GOT3 (cell line): ENCODE measurements at places on chromosomes 5 and 9.

GRCh38 chr9:113808391-113809358 is 67.4 kb upstream of the ZNF618 start:
- DNase-seq = no peak

GRCh38 chr9:111752455-111752854 is 42.3 kb downstream of the SHOC1 start:
- DNase-seq = no peak

DNA sequence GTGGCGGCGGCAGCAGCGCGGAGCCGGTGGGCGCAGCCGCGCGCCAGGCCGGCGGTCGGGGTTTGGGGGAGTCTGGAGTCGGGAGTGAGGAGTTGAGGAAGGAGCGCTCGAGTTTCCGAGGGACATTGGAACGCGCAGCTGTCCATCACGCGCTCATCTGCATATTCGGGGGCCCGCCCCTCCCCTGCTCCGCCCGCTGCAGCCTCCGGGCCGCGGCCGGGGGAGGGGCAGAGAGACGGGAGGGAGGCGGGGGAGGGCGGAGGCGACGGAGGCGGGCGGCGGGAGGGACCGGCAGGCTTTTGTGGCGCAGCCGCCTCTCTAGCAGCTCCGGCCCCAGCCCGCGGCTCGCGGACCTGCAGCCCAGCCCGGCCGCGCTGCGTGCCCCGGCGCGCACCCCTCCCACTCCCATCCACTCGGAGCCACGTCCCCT is at the start of gene IRX2:
Gene IRX2, minus strand, starts transcription at position 86 of the 430 bp plus-strand sequence. CDS start 264 bp downstream, outside the sequence.
- no peak for DNase-seq

- no peak for DNase-seq
Measured at GRCh38 chr9:107888773-107889227, 399.2 kb upstream of the KLF4 start.

DNA sequence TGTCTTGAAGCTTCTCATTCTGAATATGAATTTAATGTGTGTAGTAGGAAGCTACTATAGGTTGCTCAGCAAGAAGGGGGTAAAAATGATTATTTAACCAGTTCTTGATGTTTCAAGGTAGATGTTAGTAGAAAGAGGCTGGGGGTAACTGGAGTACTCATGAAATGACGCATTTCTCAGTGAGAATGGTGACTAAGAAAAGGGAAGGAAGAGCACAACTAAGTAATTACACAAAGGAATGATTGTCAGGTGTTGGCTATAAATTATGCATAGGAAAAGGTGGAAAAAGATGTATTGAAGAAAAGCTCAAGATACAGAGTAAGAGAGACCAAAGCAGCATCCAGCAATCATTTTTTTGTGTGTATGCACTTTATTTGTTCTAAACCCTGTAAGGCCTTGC is 1.4 kb upstream of the PSIP1 start:
- no peak for DNase-seq

- no peak for DNase-seq
Measured at GRCh38 chr5:32207355-32207634, 33.2 kb upstream of the GOLPH3 start.

DNA sequence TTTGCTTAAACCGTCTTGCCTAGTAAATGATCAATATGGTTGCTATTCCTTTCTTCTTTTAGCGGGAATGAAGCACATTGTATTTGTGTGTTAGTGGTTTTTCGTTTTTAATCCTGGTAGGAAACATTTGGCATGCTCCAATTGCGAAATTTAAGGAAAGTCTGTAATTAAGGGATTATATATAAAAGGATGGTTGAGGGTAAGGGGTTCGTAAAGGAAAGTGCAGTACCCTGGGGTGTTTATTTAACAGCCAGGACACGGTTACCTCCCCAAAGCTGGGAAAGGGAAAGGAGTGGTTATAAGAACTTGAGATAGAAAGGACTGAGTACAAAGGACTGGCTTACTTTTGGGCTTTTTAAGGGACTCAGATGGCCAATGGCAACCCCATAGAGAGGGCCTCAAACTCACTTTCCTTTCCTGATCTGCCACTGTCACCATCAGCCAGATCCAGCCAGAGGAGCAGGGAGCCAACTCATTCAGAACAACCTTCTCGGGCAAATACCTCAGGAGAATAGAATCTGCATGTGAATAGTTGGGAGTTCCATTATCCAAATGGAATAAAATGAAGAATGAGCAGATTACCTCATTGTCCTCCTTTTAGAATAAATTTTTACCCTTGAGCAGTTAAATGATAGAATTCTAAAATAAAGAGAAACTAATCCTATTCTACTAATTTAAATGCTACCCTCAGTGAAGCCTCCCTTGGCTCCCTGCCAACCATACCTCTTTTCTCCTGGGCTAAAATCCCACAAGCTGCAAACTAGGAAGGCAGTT is 117.7 kb downstream of the SNCAIP start:
- DNase-seq = no peak

- no peak for DNase-seq
Measured at GRCh38 chr5:150410524-150411244, 2.0 kb downstream of the CD74 start.

DNA sequence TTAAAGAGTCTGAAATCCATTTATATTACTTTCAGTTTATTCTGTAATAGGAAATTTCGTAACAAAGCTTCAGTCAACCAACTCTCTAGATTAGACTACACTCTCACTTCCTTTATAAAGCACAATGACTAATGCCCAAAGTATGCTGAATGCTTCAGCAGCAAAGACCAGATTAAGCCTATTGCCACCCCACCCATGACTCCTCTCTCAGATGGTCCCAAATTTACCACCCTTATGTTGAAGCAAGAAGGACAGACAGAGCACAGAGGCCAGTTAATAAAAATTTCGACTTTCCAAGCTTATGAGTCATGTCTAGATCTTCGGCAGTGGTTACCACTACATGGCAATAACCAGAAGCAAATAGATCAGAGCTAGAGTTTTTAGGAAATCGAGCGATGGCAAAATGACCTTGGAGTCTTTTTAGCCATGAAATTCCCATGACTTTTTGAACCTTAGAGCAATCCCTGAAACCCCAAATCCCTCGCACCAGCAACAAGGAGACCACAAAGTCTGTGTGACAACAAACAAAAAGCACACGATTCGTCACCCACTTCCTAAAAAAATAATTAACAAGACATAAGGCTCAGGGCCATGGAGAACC is 287.8 kb upstream of the RASA1 start:
- no peak for DNase-seq

GRCh38 chr9:99078717-99079116 is 26.2 kb upstream of the TGFBR1 start:
- no peak for DNase-seq

GRCh38 chr5:17860660-17861315 is 226.5 kb downstream of the TAF11L14 start:
- no peak for DNase-seq

- DNase-seq = no peak
Measured at GRCh38 chr9:27118916-27119315, 9.9 kb downstream of the TEK start.

DNA sequence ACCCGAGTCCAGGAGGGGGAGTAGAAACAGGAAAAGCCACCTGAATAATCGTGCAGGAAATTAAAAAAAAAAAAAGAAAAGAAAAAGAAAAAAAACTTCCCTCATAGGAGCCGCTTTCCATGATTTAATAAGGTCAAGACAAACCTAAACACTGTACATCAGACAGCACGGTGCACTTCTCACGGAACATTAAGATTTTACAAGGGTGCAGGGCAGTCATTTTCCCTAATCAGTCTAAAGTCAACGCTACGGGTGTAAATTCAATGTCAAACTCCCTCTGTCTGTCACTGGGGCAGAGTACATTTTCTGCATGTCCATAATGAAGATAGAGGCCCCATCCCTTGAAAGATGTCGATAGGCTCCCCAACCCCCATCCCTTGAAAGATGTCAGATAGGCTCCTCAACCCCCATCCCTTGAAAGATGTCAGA is 139.7 kb downstream of the TSSK1B start:
- no peak for DNase-seq

- DNase-seq = no peak
Measured at GRCh38 chr5:157714596-157714864, 16.7 kb upstream of the THG1L start.

DNA sequence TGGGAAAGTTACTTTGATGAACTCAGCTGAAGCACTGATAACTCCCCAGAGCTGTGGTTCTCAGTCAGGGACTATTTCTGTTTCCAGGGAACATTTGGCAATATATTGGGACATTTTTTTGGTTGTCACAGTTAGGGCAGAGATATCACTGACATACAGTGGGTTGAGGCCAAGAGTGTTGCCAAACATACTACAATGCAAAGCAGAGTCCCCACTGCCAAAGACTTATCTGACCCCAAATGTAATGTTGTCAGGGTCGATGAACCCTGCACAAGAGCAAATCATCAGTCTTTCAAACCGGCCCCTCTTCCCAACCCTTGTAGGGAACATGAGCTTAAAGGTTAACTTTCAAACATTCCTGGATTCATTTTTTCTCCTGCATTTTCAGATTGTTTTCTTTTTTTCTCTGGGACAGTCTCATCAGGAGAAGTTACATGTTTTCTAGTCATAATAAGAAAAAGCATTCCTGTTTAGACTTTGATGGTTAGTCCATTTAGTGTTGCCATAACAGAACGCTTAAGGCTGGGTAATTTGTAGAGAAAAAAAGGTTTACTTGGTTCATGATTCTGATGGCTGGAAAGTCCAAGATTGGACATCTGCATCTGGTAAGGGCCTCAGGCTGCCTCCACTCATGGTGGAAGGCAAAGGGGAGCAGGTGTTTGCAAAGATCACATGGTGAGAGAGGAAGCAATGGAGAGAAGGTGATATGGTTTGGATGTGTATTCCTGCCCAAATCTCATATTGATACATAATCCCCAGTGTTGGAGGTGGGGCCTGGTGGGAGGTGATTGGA is 18.8 kb upstream of the SUB1 start:
- no peak for DNase-seq

GRCh38 chr5:150609843-150610584 is 30.4 kb upstream of the SYNPO start:
- DNase-seq = no peak

DNA sequence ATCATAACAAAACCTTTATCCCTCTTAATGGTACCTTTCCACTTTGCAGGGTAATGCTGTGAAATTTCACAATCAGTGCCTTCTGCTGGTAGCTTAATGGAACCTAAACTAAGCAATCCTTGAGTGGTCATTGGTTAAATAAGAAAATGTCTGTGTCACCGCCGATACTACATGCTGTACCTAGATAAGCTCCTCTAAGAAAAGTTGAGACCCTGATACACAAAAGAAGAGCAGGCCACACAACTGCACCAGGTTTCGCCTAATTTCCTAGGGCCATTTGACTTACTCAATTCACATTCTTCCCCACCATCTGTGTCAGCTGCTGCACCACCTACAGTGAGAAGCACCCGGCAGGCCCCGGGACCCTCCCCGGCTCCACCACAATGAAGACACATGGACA is 9.0 kb upstream of the EDF1 start:
- no peak for DNase-seq

DNA sequence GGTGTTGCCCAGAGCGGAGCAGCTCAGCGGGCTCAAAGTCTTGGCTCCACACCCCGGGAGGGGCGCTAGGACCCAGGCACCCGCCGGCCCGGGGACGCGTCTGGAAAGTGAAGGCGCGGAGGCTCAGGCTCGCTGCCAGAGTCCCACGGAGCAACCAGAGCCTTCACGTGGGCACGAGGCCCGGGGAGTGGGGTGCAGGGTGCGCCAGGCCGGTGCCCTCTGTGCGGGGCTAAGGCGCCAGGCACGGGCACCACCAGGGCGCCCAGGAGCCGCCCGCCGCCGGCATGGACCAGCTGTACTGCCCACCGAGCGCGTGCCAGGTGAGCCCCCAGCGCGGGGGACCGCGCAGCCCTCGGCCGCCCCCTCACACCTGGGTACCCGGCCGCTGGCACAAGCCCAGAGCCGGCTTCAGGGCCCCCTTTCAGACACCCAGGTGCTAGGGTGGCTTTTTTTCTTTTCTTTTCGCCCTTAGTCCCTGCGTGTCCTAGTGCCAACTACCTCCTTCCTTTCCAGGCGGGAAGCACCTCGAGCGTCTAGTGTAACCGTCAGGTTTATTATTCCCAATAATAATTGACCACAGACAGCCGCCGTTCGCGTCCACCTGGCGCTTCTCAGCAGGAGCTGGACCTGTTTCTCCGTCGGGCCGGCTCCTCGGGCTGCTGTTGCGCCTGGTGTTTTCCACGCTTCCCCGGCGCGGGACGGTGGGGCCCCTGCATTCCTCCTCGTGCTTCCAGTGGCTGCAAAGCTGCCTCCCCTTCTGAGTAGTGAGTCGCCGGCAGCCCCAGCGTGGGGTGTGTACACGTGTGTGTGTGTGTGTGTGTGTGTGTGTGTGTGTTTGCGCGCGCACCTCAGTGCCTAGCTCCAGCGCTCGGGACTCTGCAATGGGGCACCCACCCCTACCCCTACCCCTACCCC is 30.1 kb upstream of the PDE8B start:
- DNase-seq = no peak

- no peak for DNase-seq
Measured at GRCh38 chr9:113538131-113538530, 74.6 kb downstream of the RGS3 start.
